HS-5 (cell line): ENCODE measurements at places on chromosomes 1 and 21.

GRCh38 chr1:9038881-9039760, 12.9 kb upstream of the SLC2A7 start:
- no peak for DNase-seq

- DNase-seq, result no peak
Measured at GRCh38 chr1:193094112-193094511, 11.1 kb downstream of the GLRX2 start.

- DNase-seq, result no peak
Measured at GRCh38 chr1:84996846-84997666, at the start of gene MCOLN2. Gene MCOLN2, minus strand, starts transcription at chr1:84997113. Its CDS starts 241 bp downstream, at chr1:84996872.

DNA sequence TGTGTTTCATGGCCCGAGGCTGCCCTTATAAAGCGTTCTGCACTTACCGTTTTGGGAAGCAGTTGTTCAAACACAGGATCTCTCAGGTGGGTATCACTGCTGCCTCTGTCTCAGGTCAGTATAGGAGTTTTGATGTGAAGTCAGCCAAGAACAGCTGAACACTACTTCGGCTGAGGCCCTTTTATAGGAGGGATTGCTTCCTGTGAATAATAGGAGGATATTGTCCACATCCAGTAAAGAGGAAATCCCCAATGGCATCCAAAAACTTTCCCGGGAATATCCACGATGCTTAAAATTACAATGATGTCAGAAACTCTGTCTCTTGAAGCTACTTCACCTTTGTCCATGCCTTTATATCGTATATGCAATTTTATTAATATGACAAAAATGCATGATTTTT, at the start of gene SELE:
Gene SELE, minus strand, starts transcription at position 156 of the 400 bp plus-strand sequence. CDS start 467 bp downstream, outside the sequence.
- no peak for DNase-seq

GRCh38 chr1:203142684-203143408, 15.3 kb downstream of the ADORA1 start:
- DNase-seq, result no peak

- DNase-seq, result no peak
Measured at GRCh38 chr1:220378571-220379302, 106.5 kb upstream of the RAB3GAP2 start.

DNA sequence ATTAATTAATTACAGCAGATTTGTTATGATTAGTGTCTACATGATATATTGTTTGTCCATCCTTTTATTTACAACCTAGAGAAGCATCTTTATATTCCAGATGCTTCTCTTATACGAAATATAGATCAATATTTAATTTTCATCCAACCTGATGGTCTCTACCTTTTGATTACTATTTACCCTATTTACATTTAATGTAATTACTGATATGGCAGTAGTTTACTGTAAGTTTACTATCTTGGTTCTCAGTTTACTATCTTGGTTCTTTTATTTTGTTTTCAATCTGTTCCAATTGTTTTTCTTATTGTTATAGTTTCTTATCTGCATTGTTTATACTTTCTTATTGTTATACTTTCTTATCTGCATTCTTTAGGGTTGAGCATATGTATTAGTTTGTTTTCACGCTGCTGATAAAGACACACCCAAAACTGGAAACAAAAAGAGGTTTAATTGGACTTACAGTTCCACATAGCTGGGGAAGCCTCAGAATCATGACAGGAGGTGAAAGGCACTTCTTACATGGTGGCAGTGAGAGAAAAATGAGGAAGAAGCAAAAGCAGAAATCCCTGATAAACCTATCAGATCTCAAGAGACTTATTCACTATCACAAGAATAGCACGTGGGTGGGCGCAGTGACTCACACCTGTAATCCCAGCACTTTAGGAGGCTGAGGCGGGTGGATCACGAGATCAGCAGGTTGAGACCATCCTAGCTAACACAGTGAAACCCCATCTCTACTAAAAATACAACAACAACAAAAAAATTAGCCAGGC, 28.9 kb downstream of the FAF1 start:
- no peak for DNase-seq

- DNase-seq, result peak; percentile 42
Measured at GRCh38 chr1:64881281-64881680, 85.1 kb downstream of the JAK1 start.

DNA sequence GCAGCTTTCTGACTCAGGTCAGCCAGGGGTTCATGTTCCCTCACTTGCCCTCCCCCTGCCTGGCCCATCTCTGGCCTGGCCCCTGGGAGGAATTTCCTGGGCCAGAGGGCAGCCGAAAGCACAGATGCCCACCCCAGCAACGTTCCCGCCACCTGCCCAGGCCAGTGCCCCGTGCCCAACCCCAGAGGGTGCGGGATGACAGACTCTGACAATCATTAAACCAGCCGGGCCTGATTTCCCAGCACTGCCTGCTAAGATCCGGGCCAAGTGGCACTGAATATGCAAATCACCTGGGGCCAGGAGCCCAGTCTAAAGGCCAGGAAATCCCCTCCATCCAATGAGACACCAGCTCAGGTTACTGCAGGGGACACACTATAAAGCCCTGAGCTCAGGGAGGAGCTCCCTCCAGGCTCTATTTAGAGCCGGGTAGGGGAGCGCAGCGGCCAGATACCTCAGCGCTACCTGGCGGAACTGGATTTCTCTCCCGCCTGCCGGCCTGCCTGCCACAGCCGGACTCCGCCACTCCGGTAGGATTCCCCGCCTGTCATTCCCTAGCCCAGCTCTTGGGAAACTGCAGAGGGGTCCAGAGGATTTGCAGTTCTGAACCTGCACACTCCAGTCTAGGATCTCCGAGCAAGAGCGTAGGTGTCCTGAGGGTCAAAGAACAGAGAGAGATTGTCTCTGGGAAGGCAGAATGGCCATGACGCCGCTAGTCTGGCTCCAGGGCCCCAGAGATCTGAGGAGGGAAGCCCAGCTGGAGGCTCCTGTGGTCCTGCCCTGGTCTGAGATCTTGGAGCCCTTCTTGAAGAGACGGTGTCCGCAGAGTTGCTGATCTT, at the start of gene ELF3:
Gene ELF3, plus strand, starts transcription at position 408 of the 836 bp plus-strand sequence. CDS start 550 bp downstream, outside the sequence.
- DNase-seq, result no peak
